ENCODE measurements at places on chromosomes 16 and 17.

DNA sequence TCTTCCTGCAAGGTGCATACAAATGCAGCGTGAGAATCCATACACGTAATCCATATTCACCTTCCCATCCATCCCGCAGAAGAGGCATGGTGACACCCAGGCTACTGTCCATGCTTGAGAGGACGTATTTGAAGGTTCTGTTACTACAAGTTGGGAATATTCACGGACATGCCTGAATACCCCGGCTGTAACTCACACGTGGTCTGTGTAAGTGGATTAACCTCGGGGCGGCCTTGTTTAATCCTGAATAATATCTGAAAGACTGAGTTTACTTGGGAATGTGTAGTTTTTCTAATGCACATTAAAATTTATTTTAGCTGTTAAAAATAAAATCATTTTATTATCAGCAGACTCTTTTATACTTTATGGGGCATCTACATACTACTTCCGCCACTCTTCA lies 13.1 kb downstream of the CPSF4L start:
- no peak for DNase-seq

GRCh38 chr17:36668824-36669223 lies 67.4 kb downstream of the MRM1 start:
- DNase-seq, result no peak

DNA sequence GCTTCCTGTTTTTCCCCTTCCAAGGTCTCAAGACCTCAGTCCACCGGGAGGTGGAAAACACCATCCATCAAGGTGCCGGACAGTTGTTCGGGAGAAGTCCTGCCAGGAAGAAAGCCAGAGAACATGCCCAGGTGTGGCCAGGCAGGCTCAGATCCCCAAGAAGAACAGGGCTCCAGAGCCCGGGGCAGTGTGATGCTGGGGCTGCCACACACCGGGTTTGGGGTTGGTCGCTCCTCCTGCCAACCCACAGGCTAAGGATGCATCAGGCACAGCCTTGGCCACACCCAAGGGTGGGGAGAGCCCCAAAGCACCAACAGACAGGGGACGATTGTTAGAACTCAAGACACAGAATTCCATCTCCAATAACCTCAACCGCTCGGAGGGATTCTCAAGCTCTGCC lies 19.7 kb downstream of the ZFHX3 start:
- no peak for DNase-seq

GRCh38 chr17:46106966-46107644 lies 86.1 kb downstream of the KANSL1 start:
- no peak for DNase-seq

GRCh38 chr17:43808076-43808475 lies 24.9 kb downstream of the MPP3 start:
- DNase-seq, result no peak

DNA sequence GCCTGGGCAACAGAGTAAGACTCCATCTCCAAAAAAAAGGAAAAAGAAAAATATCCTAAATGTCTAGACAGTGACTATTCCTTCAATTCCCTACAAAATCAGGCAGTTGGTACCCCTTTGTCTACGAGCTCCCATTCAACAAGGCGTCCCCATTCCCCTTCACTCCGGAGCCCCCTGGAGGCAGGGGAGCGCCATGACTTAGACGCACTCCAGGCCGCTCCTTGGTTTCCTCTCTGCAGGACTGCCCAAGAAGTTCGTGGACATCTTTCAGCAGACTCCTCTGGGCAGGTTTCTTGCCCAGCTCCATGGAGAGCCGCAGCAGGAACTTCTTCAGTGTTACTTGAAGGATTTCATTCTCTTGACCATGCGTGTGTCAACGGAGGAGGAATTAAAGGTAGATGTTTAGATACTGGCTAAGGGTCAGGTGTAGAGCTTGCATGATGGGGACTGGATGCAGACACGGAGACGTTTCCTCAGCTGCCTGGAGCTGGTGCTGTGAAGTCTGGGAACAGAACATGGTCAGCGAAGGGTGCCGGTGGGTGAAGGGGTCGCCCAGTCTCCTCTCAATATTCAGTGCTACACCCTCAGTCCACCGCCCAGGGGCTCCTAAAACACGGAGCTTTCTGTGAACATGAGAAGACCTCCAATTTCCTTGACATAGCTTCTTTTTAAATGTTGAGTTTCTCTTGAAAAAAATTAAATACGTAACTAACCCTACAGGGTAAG lies 53.3 kb upstream of the ENDOV start:
- DNase-seq, result no peak

GRCh38 chr17:4632581-4632920 lies 8.9 kb downstream of the ALOX15 start:
- no peak for DNase-seq

DNA sequence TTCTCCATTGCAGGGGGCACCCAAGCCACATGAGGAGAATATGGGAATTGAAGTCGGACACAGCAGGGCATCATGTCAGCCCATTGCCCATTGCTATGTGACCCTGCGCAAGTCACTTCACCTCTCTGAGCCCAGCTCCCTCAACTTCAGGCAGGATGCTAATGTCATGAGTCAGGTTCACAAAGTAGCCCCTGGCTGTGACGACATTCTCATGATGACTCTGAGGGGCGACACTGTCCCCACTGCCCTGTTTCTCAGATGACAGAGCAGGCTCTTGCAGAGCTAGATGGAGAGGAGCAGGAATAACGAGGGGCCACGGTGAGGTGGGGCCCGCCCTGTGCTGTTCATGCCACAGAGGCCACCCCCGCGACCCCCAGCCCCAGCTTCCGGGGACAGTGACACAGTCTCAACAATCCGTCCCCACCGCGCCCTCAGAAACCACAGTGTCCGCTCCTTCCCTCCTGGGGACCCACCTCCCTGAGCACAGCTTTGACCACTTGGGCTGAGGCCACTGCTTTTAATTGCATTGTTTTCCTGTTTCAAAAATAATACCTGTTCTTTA lies 13.2 kb upstream of the ZNF469 start:
- DNase-seq, result no peak

- DNase-seq, result peak; percentile 71
These were observed 98.1 kb upstream of the SEC14L1 start for GRCh38 chr17:77042476-77043231.

- no peak for DNase-seq
These were observed 31.9 kb downstream of the GRIN2C start for GRCh38 chr17:74827800-74828199.

DNA sequence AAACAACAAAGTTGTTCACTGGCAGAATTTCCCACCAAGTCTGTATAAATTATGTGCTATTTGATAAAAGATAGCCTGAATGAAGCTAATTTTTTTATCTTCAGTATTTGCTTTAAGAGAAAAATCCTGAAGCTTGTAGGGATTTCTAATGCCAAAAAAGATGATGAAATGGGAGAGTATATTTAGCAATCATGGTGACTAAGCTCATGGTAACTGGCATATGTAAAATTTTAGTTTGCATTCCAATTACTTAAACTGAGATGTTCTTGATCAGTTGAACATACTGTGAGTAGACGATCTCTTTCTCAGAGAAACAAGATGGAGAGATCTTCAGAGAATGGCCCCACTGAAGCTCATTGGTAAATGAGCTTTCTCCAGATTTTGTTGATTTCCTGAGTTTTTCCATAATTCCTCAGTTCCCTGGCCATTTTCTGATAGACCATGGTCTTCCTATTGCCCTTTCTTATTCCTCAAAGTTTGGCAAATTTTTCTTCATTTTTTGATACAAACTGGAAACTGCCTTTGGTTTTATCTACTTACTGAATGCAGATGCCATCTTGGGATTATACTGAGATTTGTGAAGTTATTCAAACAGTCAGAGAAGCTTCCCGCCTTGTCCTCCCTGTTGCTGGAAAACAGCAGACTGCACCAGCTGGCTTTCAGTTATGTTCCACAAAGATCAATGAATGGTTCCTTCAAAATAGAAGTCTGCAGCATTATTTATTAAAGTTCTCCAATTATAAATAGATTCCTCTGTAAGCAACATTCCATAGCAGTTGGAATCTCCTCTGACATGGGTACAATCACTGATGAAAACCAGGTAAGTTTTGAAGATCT lies 68.3 kb upstream of the ALOX12 start:
- no peak for DNase-seq

GRCh38 chr16:82146957-82147356 lies 23.1 kb downstream of the MPHOSPH6 start:
- DNase-seq, result peak; percentile 83

DNA sequence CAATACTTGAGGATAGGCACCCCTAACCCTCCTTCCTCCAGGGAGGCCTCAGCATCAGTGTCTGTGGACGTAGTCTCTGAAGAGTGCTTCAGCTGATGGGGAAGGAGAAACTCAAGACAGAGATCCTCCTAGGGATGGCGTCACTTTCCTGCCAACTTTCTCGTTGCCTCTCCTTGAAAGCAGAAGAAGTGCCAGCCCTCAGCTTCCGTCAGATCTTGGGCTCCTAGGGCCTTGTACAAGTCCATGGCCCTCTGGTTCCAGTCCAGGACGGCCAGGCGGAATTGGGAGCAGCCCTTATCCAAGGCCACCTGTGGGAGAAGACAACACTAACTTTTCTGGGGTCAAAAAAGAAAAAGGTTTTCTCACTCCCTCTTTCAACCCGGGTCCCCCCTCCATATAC lies 1.3 kb downstream of the SAT2 start:
- DNase-seq, result no peak

DNA sequence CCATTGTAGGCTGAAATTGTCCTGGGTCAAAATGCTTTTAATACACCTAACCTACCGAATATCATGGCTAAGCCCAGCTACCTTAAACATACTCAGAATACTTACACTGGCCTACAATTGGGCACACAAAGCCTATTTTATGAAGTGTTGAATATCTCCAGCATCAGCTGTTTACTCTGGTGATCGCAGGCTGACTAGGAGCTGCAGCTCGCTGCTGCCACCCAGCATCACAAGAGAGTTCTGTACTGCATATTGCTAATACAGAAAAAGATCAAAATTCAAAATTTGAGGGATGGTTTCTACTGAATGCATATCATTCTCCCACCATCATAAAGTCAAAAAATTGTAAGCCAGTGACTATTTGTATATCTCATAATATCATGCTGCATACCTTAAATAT lies 55.3 kb downstream of the ULK2 start:
- DNase-seq, result peak; percentile 26

GRCh38 chr16:50276801-50277555 lies 10.6 kb downstream of the ADCY7 start:
- no peak for DNase-seq

- no peak for DNase-seq
These were observed 202.8 kb upstream of the CPHXL start for GRCh38 chr16:75929046-75929445.

DNA sequence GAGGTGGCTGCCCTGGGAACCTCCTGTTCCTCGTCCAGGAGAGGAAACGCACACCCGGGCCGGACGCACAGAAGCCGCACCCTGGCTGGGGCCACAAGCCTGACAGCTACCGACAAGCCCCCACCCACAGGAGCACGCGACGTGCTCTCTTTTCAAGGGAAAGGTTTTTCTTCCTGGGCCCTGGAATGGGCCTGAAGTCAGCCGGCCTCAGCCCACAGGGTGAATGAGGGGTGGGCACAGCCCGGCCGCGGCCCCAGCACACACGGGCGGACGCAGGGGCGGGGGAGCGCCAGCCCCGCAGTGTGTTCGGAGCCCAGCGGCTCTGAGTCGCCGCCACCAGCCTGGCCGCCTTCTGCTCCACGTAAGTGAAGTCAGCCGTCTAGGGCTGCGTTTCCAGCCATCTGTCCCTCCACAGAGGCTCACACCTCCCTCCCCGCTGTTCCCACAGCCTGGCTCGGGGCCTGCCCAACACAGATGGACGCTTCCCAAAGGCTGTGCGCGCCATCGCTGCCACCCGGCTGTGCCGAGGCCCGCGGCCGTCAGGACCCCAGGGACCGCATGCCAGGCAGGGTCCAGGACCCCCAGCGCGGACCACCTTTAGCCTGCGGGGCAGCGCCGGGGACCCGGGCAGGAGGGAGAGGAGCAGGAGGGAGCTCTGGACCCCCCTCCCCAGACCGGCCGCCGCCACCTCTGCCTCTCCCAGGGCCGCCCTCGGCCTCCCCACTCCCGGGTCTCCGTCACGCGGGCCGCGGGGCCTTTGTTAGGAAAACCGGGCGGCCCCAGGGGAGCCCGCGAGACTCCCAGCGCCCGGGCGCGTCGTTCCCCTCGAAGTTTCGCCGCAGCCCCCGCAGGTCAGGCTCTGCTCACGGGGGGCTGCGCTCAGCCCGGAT lies 36.8 kb downstream of the CBFA2T3 start:
- no peak for DNase-seq

DNA sequence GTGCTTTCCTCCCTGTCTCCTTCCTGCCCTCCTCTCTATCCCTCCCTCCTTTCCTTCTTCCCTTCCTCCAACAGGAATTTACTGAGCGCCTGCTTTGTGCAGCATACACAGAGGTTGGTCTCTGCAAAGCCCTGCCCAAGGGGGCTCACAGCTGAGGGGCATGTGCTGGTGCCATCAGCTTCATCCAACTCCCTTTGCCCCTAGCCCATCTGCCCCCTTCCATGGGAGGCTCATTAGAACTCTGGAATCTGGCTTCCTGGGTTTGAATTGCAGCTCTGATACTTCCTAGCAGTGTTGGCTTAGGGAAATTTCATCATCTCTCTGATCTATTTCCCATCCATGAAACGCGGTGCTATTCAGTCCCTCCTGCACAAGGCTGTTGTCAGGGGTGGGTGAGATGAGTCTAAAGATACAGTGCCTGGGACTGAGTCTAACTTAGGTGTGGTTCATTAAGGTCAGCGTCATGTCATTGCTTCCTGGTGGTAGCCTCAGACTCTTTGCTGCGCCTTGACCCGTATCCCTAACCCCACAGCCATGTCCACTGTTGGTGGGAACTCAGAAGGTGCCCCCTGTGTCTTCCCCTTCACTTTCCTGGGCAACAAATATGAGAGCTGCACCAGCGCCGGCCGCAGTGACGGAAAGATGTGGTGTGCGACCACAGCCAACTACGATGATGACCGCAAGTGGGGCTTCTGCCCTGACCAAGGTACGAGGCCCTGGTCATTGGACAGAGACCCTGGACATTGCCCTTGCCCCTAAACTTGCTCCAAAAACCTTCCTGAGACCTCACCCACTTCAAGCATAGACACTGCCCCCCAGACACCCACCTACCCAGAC lies 10.3 kb downstream of the MMP2 start:
- DNase-seq, result no peak

- DNase-seq, result no peak
These were observed 3.5 kb upstream of the EZH1 start for GRCh38 chr17:42748202-42748907.

DNA sequence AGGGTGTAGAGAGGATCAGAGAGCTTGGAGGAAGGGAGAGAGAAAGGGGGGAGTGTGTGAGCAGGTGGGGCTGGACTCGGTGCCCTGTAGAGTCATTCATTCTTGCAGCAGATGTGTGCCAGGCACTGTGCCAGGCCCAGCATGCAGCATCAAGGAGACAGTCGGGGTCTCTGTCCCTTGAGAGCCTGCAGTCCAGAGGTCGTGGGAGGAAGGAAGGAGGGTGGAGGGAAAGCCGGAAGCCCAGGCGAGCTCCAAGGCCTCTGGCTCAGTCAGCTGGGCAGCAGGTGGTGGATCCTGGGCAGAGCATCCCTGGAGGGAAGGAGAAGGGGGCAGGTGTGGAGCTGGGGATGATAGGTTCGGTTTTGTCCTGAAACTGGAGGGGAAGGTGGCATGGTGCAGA lies 27.5 kb downstream of the EPN2 start:
- DNase-seq, result no peak

Measured in putamen (tissue), 1 donor.